Cerebellar cortex (tissue), 1 donor: ENCODE measurements at places on chromosomes 7 and 10.

DNA sequence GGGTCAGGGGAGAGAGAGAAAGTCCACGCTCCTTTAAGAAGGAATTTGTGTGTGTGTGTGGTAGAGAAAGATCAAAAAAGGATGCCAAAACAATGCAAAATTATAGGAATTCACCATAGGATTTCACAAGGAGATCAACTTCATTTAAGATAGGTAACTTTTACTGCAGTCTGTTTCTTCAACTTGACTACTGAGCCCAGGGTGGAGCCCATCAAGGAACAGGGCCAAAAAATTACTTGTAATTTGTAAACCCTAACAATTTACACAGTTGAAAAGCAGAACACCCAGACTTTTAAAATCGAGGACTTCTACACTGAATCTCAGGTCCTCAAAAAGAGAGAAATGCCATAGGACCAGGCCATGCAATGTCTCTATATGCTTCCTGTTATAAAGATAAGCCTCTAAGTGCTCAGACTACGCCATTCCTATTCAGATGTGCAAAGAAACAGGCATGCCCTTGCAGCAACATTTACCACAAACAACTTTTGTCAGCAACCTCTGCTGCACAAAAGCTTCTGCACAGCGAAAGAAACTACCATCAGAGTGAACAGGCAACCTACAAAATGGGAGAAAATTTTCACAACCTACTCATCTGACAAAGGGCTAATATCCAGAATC, 10.6 kb upstream of the GIMAP4 start:
- no peak for DNase-seq

DNA sequence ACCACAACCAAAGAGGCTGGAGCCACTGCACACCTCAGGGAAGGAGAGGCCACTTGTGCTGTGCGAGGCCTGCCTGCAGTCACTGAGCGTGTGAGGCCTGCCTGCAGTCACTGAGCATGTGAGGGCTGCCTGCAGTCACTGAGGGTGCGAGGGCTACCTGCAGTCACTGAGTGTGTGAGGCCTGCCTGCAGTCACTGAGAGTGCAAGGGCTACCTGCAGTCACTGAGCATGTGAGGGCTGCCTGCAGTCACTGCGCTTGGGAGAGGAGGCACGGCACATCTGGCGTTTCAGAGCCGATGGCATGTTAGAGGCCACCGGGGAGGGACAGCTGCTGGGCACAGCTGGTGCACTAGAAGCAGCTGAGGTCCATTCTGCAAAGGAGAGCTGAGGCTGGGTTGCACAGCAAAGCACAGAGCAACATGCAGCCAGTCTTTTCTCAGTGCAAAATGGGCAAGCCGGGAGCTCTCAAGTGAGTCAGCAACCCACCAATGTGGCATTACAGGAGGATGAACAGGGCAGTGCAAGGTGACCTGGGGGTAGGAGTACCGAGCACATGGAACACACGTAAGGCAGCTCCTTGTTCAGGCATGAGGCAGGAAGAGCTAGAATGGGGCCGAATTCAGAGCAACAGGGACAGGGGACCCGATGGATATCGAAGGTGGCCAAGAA, 540.1 kb downstream of the PTPRN2 start:
- DNase-seq: no peak

- DNase-seq: no peak
Measured at GRCh38 chr7:141792526-141792925, 2.5 kb downstream of the TAS2R5 start.

GRCh38 chr7:64993901-64994300, 3.1 kb upstream of the ZNF117 start:
- no peak for DNase-seq

DNA sequence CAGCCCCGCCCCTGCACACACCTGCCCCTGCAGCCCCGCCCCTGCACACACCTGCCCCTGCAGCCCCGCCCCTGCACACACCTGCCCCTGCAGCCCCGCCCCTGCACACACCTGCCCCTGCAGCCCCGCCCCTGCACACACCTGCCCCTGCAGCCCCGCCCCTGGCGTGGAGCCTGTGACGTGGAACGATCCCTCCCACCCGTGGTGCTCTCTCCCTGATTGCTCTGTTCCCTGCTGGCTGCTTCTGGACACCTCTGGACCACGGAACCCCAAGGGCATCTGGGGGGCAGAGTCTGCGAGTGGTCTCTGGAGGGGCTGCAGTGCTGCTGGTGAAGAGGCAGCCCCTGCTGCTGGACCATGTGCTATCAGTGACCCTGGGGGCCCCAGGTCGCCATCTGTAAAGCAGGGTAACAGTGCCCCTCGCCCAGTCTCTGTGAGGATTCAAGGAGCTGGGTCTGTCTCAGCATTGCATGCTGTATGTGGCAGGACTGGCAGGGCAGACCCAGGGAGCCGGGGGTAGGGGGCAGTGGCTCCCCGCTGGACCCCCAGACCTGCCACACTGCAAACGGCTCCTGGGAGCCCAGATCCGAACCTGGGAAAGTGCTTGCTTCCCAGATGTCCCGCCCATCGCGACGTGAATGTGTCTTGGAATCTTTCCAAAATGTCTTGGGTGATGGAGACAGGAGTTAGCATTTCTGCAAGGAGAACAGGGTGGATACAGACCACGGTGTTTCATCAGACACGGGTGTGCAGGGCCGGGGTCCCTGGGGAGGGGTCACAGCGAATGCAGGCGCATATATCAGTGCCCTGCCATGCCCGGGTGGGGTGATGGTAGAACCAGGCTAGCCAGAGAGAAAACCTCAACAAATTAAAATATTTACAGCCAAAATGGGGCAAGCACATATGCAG, 27.9 kb upstream of the NKX6-2 start:
- DNase-seq: no peak

DNA sequence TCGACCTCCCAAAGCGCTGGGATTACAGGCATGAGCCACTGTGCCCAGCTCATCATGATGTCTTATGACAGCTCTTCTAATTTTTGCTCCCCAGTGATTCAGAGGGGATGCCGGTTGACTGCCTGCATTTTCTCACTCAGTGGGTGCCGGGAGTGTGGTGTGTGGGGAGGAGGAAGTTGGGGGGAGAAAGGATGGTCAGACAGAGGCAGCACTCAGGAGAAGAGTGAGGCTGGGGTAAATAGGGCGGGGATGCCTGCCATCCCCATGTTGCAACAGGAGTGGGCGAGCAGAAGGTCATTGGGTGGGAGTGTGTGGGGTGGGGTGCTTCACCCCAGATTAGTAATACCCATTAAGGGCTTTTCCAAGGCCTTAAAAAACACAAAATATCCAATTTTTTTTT, 3.5 kb upstream of the CCL24 start:
- no peak for DNase-seq

- no peak for DNase-seq
Measured at GRCh38 chr10:17836942-17837341, 27.8 kb downstream of the MRC1 start.

DNA sequence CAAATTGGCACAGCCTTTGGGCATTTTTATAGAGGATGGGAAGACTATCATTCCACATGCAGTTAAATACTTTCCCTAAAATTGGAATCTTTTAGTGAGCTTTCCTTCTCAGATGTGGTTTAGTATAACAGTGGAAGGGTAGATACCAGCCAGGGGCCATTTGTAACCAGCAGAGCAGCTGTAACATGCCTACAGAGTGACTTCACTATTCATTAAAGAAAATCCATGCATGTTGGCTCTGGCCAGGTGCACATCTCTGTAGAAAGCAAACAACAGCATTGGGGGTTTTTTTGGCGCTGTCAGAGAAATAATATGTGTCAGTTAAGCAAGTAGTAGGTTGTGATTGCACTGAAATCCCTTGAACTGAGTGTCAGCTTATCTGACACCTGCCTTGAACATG, 115.6 kb downstream of the LHFPL3 start:
- no peak for DNase-seq

DNA sequence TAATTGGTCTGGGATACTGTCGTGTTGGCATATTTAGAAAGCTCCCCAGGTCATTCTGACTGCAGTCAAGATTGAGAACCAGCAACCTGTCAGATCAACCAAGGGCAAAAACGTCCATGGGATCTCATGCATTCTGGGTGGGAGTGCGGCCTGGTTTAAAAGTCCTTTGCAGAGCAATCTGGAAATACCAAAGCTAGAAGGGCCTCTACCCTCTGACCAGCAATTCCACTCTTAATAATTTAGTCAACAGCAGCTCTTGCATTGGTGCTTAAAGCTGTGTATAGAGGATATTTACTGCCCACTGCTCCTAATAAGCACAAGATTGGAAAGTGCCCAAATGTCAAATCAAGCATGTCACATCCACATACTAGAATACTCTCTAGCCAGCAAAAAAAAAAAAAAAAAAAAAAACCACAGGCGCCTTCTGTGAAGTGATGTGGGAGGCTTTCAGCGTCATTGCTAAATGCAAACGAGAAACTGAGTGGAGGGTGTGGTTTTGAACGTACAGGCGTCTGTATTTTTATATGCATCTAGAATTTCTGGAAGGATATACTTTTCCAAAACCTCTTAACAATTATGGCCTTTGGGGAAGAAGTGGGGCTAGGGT, 44.8 kb upstream of the HSPA12A start:
- DNase-seq: no peak

GRCh38 chr7:107122486-107122911, 46.3 kb upstream of the HBP1 start:
- DNase-seq: no peak

- peak; percentile 28 for DNase-seq
Measured at GRCh38 chr10:44281089-44281613, 103.7 kb downstream of the CXCL12 start.

DNA sequence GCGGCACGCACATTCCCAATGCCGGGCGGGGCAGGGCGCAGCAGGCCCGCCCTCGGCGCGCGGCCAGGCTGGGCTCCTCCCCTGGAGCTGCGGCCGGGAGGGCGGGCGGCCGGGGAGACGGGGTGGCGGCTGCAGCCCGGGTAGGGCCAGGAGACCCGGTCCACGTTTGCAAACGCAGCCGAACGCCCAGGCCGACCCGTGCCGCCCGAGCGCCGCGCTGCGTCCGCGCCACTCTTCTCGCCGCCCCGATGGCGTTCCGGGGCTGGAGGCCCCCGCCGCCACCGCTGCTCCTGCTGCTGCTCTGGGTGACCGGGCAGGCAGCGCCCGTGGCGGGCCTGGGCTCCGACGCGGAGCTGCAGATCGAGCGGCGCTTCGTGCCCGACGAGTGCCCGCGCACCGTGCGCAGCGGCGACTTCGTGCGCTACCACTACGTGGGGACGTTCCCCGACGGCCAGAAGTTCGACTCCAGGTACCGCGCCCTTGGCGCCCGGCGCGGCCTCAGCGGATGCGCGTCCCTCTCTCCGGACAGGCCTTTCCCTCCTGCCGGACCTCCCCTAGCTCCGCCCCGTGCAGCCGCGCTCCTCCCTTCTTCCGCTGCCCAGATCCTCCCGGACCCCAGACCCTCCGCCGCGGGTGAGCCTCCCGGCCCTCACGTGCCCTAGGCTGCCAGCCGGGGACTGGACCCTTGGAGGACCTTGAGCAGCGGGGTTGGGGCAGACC, at the start of gene FKBP9:
Gene FKBP9, plus strand, starts transcription at position 115 of the 720 bp plus-strand sequence. Its CDS starts 134 bp downstream, at position 249.
- peak; percentile 54 for DNase-seq

DNA sequence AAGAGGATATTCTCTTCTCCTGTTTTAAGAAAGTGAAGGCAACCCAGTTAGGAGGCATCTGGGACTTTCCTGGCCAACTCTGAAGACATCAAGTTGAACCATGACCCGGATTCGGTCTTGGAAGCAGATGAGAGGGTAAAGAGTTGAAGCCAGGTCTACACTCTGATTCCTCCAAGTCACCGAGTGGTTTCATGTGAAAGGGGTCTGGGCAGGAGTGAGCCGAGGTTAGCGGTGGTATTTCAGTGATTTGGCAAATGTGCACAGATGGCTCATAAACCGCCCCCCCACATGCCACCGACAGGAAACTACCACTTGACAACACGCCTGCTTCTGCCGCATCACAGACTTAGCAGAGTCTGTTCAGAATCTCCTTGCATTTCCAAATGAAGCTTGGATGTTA, 11.4 kb upstream of the REPIN1 start:
- DNase-seq: peak; percentile 66

- DNase-seq: peak; percentile 80
Measured at GRCh38 chr10:79562135-79562756, 2.0 kb upstream of the SFTPA2 start.

DNA sequence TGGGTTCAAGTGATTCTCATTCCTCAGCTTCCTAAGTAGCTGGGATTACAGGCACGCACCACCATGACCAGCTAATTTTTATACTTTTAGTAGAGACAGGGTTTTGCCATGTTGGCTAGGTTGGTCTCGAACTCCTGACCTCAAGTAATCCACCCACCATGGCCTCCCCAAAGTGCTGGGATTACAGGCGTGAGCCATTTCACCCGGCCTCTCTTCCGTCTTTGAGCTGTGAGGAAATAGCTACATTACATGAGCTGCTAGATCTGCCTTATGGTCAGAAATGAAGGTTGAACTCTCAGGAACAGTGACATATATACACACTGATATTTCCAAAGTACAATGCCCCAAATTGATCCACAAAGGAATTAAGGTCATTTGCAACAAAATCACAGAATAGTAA, 2.4 kb downstream of the BLVRA start:
- no peak for DNase-seq

- DNase-seq: no peak
Measured at GRCh38 chr7:94231305-94231704, 163.4 kb upstream of the COL1A2 start.

DNA sequence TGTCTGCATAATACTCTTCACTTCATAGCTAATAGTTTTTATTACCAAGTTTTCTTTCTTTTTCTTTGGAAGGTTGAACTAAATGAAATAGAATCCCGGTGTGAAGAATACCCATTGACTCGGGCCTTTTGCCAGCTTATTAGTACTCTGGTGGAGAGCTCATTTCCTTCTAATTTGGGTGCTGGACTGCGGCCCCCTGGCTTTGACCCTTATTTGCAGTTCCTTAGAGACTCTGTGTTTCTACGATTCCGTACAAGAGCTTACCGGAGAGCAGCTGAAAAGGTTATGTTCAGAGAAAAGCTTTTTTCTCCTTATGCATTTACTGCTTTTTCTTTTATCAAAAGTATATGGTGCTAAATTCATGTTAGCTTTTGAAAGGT, 40.2 kb downstream of the NUP205 start:
- DNase-seq: peak; percentile 15

DNA sequence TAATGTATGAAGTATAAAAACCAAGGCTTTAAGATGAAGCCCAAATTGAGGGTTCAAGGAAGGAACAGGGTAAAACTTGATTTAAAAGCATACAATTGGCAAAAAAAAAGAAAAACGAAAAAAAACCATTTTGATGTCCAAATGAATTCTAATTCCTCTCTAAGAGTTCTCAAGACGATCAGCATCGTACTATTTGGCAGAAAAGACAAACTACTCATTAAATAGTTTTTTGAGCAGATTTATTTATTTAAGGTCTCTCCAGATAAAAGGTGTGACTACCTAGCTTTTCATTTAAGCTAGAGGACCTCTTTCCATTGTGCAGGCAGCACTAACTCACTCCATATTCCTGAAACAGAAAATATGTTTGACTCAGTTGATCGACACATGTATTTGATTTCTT, 245.0 kb downstream of the KIAA1217 start:
- no peak for DNase-seq

- no peak for DNase-seq
Measured at GRCh38 chr10:93535293-93535692, 31.2 kb upstream of the FFAR4 start.

DNA sequence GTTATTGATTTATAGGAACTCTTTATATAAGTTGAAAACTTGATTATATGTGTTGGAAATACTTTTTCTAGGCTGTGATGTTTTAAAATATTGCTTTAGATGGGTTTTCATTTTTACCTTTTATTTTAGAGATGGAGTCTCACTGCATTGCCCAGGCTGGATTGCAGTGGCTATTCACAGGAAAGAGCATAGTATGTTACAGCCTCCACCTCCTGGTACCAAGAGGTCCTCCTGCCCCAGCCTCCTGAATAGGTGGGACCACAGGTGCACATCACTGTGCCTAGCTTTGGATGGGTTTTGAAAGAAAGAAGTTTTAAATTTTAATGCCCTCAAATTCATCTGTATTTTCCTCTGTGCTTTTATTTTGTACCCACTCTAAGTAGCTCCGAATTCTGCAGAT, 105.4 kb downstream of the TCF7L2 start:
- DNase-seq: no peak
